ENCODE measurements at places on chromosomes 7 and 10. TPM values are rescaled to one million over a fixed set of nuclear protein-coding genes. Genes with fewer than 3 reads are reported as not detected.

DNA sequence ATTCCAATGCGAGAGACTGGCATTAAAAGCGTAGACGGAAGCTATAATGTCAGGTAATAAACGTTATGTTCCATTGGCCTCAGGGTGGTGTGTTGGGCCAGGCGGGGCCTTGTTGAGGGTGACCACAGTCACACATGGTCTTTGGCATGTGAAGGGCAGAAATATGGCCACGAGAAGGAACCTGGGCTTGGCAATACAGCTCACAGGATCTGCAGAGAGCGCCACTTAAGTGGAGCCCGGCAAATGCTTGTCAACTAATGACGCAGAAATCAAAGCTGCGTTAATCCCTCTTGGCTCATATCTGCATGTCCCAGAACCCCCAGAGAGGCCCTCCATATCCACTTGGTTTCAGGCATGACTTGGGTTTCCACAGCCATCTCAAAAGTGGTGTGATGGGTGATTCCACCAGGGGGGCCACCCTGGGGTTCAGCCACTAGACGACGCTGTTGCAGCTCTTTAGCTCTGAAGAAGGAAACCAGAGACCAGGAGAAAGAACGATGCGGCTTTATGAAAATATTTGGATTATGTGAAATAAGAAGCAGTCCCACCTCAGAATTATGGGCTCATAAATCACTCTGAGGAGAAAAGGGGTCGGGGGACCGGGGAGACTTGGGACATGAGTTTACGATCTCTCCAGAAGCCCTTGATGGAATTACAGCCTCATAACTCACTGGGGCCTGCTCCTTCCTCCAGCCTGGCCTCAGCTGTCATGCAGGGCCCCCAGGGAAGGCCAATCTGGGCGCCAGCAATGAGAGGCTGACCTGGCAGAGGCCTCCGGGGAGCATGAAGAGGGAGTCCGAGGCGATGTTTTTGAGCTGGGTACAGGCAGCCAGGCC is 462.5 kb downstream of the PLXNA4 start:
- H3K27me3 ChIP-seq: no peaks in the 10 kb centered on the region
- H3K27ac ChIP-seq: no peak overlapping the region
- peak; percentile 29 for DNase-seq
- no peaks in the 10 kb centered on the region for H3K36me3 ChIP-seq
- no peaks in the 10 kb centered on the region for H3K4me1 ChIP-seq
- H3K4me3 ChIP-seq: no peak overlapping the region

- peaks cover 7% of the 10 kb centered on the region for H3K36me3 ChIP-seq
- H3K27ac ChIP-seq: no peak overlapping the region
- H3K27me3 ChIP-seq: no peaks in the 10 kb centered on the region
- H3K4me3 ChIP-seq: no peak overlapping the region
- DNase-seq: no peak
- H3K4me1 ChIP-seq: no peaks in the 10 kb centered on the region
Measured at GRCh38 chr7:11130012-11130411, 156.3 kb downstream of the PHF14 start.

DNA sequence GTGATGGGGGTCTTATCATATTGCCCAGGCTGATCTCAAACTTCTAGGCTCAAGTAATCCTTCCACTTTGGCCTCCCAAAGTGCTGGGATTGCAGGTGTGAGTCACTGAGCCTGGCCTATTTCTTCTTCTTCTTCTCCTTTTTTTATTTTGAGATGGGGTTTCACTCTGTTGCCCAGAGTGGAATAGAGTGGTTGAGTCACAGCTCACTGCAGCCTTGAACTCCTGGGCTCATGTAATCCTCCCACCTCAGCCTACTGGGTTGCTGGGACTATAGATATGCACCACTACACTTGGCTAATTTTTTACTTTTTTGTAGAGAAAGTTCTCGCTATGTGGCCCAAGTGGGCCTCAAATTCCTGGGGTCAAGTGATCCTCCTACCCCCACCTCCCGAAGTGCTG is 124.3 kb downstream of the SKIDA1 start:
- DNase-seq: no peak
- H3K27me3 ChIP-seq: no peaks in the 10 kb centered on the region
- H3K36me3 ChIP-seq: no peaks in the 10 kb centered on the region
- H3K4me3 ChIP-seq: no peak overlapping the region

DNA sequence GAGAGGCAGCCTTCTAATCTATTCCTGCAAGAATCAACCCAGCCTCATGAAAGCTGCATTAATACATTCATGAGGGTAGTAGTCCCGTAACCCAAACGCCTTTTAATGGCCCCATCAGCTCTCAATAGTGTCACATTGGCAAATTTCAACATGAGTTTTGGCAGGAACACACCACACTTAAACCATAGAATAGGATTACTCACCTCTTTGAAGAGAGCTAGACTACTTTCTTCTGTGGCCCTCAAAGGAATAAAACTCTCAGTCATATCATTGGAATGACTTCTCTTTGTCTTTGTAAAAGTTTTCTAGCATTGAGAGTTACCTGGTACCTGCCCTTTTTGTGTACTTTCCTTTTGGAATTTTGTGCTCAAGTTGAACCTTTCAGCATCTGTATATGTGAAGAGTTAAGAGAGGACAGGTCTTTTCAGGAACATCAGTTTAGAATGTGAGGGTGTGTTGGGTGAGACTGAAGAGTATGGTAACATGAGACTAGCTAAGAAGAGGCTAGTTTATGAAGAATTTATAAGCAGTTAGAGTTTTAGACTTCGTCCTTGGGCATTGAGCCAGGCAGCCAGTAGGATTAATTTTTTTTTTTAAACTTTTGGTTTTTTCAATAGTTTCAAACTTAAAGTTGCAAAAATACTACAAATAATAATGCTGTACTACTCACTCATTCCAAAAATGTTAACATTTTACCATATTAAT is 92.6 kb downstream of the MLLT10 start:
- no peak overlapping the region for H3K4me3 ChIP-seq
- H3K27me3 ChIP-seq: no peaks in the 10 kb centered on the region
- H3K4me1 ChIP-seq: peaks cover 15% of the 10 kb centered on the region
- H3K27ac ChIP-seq: no peak overlapping the region
- peaks cover 71% of the 10 kb centered on the region for H3K36me3 ChIP-seq

DNA sequence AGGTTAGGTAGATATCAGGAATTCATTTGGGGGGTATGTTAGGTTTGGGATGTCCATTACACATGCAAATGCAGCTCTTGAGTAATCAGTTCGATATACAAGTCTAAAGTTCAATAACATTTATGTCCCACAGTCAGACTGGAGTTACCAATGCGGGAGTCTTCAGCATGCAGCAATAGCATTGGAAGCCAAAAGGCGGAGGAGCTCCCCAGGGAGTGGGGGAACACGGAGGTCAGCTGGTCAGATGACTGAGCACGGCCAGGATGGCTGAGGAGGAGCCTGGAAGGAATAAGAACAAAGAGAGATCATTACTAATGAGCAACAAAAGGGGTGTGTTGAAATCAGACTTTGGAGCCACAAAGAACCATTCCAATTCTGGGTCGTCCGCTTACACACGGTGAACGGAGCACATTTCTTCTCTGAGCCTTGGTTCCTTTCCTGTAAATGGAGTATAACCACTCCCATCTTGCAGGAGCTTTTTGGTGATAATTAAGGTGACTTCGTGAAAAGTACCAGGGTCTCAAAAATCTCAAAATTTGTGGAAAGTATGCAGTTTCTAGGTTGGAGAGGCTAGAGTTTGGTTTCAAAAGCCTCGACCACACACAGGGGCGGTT is 478 bp upstream of the ZNF22 start:
- H3K4me1 ChIP-seq: no peaks in the 10 kb centered on the region
- H3K27me3 ChIP-seq: no peaks in the 10 kb centered on the region
- H3K4me3 ChIP-seq: peak overlapping the region; percentile 60
- peak; percentile 53 for DNase-seq
- H3K36me3 ChIP-seq: peaks cover 25% of the 10 kb centered on the region

- H3K36me3 ChIP-seq: no peaks in the 10 kb centered on the region
- H3K4me3 ChIP-seq: no peak overlapping the region
- peaks cover 16% of the 10 kb centered on the region for H3K4me1 ChIP-seq
- no peaks in the 10 kb centered on the region for H3K27me3 ChIP-seq
- peak; percentile 84 for DNase-seq
- no peak overlapping the region for H3K27ac ChIP-seq
Measured at GRCh38 chr7:51224811-51225595, 91.6 kb downstream of the COBL start.

- H3K4me1 ChIP-seq: peaks cover 9% of the 10 kb centered on the region
- H3K36me3 ChIP-seq: no peaks in the 10 kb centered on the region
- no peak overlapping the region for H3K4me3 ChIP-seq
- H3K27me3 ChIP-seq: no peaks in the 10 kb centered on the region
- H3K27ac ChIP-seq: no peak overlapping the region
Measured at GRCh38 chr7:111026343-111026742, 64.6 kb upstream of the LRRN3 start.

Gene APBB1IP
- 0.34 TPM for total RNA-seq

Gene CLCN1
- not detected for total RNA-seq

Gene SH2B2
- 10.3 TPM for total RNA-seq

Gene CYP2C19
- total RNA-seq: 0.22 TPM

Gene GIMAP7
- not detected for total RNA-seq
